ENCODE measurements at places on chromosomes 4 and X.

DNA sequence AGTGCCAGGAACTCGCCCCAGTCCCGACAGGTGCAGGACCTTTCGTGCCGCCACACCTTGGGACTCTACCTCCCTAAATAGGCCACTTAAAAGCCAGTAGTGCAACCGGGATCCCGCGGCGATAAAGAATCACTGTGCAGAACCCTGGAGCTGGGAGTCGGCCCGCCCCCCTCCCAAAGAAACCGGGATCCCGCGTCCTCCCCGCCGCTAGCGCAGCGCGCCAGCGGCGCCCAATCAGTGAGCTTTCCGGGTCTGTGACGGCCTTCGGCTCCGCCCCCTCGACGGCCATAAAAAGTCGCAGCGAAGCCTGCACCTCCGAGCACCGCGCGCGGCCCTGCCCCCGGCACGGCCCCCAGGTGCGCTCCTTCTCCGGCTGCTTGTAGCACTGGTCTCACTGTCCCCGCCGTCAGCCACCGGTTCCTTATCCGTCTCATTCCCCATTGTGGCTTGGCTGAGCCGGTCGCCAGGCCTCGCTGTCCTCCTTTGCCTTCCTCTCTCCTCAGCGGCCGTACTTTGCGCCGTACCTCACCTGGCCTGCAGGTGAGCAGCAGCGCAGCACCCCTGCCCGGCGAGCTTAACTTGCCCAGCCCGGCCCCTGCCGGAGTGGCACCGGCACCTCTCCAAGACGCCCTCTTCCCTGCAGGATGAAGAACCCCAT is at the start of gene LRAT:
TSS of gene LRAT (plus strand) at position 318 of the 658 bp plus-strand sequence. CDS start at position 645, 327 bp downstream.
- no peaks in the 10 kb centered on the region for H3K36me3 ChIP-seq
- H3K4me1 ChIP-seq, result peaks cover 16% of the 10 kb centered on the region
- H3K27me3 ChIP-seq, result peaks cover 83% of the 10 kb centered on the region
- peak; percentile 42 for DNase-seq

GRCh38 chrX:55486736-55487135 is 2.9 kb downstream of the USP51 start:
- H3K27me3 ChIP-seq, result no peaks in the 10 kb centered on the region
- H3K4me1 ChIP-seq, result peaks cover 8% of the 10 kb centered on the region
- DNase-seq, result no peak
- H3K4me3 ChIP-seq, result no peak overlapping the region
- H3K36me3 ChIP-seq, result no peaks in the 10 kb centered on the region

DNA sequence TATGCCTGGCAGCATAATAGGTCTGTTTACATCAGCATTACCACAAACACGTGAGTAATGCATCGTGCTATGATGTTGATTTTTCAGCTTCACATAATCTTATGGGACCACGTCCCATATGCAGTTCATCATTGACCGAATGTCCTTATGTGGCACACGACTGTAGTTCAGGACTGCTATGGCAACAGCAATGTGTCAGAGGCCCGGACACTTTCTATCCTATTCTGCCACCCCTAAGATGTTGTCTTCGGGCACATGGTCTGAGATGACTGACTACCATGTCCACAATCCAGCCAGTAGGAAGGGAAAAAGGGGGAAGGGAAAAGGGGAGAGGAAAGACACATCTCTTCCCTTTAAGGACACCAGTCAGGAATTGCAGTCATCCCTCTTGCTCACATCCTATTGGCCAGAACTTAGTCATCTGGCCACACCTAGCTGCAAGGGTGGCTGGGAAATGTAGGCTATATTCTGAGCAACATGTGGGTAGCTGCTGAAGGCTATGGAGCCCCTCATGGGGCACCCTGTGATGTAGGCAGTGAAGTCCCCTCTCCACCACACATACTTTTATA is 196.0 kb upstream of the RBPJ start:
- peaks cover 18% of the 10 kb centered on the region for H3K4me1 ChIP-seq
- H3K27me3 ChIP-seq, result no peaks in the 10 kb centered on the region
- H3K36me3 ChIP-seq, result peaks cover 28% of the 10 kb centered on the region
- no peak for DNase-seq
- H3K27ac ChIP-seq, result no peak overlapping the region

- no peak overlapping the region for H3K27ac ChIP-seq
- no peaks in the 10 kb centered on the region for H3K4me1 ChIP-seq
- no peaks in the 10 kb centered on the region for H3K36me3 ChIP-seq
- no peak overlapping the region for H3K4me3 ChIP-seq
- H3K27me3 ChIP-seq, result no peaks in the 10 kb centered on the region
Observed at GRCh38 chr4:137394018-137394417, 138.3 kb downstream of the PCDH18 start.

DNA sequence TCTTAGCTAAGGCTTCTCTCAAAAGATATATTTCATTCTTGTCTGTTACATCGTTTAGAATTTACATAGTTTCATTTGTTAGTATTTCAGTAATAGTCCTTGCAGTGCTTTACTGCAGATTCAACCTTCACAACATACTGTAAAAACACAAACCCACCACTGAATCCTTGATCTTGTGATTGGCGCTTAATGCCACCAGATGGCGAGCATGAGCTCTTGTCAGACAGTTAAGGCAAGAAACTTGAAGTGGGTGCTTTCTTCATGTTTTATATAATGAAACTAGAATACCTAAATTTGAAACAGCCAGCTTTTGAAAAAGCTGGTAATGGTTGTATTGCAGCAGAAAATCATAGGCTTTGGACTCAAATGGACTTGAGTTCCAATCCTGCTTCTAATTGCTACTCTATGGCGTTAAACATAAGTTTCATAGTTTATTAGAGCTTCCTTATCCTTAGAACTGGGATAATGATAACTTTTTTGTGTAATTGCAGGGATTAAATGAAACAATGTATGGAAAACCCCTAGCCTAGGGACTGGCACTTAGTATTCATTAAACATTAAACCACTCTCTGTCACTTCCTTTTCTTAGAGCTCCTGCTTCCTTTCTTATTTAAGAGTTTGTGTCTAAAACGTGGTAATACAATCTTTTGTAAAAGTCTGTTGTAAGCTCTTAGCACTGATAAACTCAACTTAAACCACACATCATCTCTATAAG is 95.1 kb downstream of the USP9X start:
- peak overlapping the region; percentile 68 for H3K27ac ChIP-seq
- peak overlapping the region; percentile 32 for H3K4me3 ChIP-seq
- peak; percentile 23 for DNase-seq
- peaks cover 26% of the 10 kb centered on the region for H3K4me1 ChIP-seq
- no peaks in the 10 kb centered on the region for H3K27me3 ChIP-seq
- peaks cover 21% of the 10 kb centered on the region for H3K36me3 ChIP-seq

DNA sequence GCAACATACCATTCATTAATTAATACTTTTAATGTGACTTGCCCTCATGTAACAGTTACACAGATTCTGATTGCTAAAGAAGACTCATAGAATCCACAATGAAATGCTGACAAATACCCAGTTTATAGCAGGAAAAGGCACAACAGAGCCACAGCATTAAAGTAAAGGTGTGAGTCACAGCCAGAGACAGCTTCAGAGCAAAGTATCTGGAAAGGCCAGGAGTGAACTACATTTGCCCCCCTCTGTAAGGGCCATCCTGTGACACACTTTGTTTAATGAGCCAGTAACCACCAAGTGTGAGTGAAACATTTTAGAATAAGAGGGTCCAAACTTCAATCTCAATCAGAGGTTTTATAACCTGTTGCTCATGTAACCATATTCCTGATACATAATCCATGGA is 133.8 kb upstream of the TACR3 start:
- H3K27ac ChIP-seq, result no peak overlapping the region
- H3K4me3 ChIP-seq, result no peak overlapping the region
- DNase-seq, result no peak
- H3K27me3 ChIP-seq, result no peaks in the 10 kb centered on the region
- H3K4me1 ChIP-seq, result no peaks in the 10 kb centered on the region

- H3K4me3 ChIP-seq, result no peak overlapping the region
- no peak for DNase-seq
- no peak overlapping the region for H3K27ac ChIP-seq
- H3K27me3 ChIP-seq, result no peaks in the 10 kb centered on the region
- no peaks in the 10 kb centered on the region for H3K36me3 ChIP-seq
- no peaks in the 10 kb centered on the region for H3K4me1 ChIP-seq
Observed at GRCh38 chr4:116389139-116389538, 696.2 kb downstream of the TRAM1L1 start.

DNA sequence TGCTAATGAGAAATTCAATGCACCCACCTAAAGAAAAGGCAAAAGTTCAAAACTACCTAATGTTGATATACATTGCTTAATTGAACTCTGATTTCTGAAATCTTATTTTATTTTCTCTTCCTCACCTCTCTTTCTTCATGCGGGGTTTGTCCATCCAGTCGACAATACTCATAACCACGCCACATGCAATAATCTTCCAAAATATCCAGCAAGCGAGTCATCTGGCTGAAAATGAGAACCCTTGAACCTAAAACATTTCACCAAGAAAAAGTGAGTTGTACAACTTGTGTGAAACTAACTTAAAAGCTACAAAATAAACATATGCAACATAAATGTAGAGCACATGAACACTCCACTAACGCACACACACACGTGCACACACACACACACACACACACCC is 26.7 kb downstream of the SMARCA1 start:
- no peak for DNase-seq
- H3K4me1 ChIP-seq, result no peaks in the 10 kb centered on the region
- H3K27me3 ChIP-seq, result no peaks in the 10 kb centered on the region
- H3K36me3 ChIP-seq, result no peaks in the 10 kb centered on the region

GRCh38 chr4:56086073-56086541 is 137.4 kb downstream of the CEP135 start:
- no peaks in the 10 kb centered on the region for H3K4me1 ChIP-seq
- H3K36me3 ChIP-seq, result no peaks in the 10 kb centered on the region
- H3K4me3 ChIP-seq, result no peak overlapping the region
- DNase-seq, result no peak

GRCh38 chr4:155667568-155668511 is 1.2 kb downstream of the GUCY1A1 start:
- H3K4me1 ChIP-seq, result peaks cover 1% of the 10 kb centered on the region
- no peak for DNase-seq
- no peaks in the 10 kb centered on the region for H3K36me3 ChIP-seq
- H3K27ac ChIP-seq, result no peak overlapping the region
- H3K27me3 ChIP-seq, result peaks cover 78% of the 10 kb centered on the region

- no peaks in the 10 kb centered on the region for H3K27me3 ChIP-seq
- DNase-seq, result no peak
- H3K4me1 ChIP-seq, result no peaks in the 10 kb centered on the region
- no peak overlapping the region for H3K27ac ChIP-seq
- H3K4me3 ChIP-seq, result no peak overlapping the region
- H3K36me3 ChIP-seq, result no peaks in the 10 kb centered on the region
Observed at GRCh38 chr4:166506051-166506450, 633.0 kb downstream of the TLL1 start.

- no peaks in the 10 kb centered on the region for H3K27me3 ChIP-seq
- H3K36me3 ChIP-seq, result peaks cover 33% of the 10 kb centered on the region
- H3K4me3 ChIP-seq, result peak overlapping the region; percentile 100
- peak overlapping the region; percentile 81 for H3K27ac ChIP-seq
- DNase-seq, result no peak
Observed at GRCh38 chr4:70992391-70992881, 1.0 kb upstream of the DCK start.

DNA sequence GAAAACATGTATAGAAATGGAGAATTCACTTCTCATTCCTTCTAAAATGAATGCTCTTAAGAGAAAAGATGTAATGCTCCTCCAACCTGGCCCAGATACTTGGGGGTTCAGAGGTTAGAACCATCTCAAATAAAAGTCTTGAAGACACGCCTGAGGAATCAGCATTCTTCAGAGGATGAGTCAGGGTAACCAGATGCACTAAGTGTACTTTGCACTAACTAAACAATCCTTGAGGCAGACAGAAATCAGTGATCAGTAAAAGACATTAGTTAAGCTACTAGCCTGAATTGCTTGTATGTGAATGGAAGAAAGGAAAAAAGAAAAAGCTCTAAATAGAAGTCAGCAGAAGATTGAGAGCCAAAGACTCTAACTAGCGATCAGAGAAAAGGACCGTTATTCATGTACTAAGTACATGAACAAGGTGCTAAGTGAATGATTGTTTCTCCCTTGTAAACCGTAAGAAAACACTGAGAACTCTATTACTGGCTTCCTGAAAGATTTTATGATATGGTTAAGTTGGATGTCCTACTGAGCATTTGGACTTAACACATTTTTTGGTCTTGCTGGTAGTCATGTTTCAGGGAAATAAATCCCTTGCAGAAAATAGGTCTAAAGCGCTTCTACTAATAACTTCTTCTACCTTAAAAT is 738.3 kb downstream of the STPG2 start:
- no peaks in the 10 kb centered on the region for H3K36me3 ChIP-seq
- H3K4me3 ChIP-seq, result no peak overlapping the region
- DNase-seq, result no peak
- no peak overlapping the region for H3K27ac ChIP-seq
- no peaks in the 10 kb centered on the region for H3K27me3 ChIP-seq
- no peaks in the 10 kb centered on the region for H3K4me1 ChIP-seq

DNA sequence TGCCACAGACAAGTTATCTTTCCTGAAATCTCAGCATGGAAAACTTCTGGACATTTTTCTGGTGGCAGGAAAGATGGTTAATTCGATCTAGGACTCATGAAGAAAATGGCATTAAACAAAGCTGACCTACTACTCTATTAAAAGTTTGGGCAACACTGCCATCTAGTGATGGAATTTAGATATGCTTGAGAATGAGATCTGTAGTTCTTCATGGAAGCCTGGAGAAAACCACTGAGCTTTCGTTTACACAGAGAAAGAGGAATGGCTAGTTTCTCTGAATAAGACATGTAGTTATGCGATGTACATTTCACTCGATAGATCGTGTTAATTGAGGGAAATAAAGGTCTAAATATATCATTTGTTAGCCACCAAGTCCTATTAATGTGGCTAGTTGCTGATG is 51.7 kb upstream of the CHRDL1 start:
- H3K4me1 ChIP-seq, result no peaks in the 10 kb centered on the region
- DNase-seq, result no peak
- H3K27ac ChIP-seq, result no peak overlapping the region
- no peaks in the 10 kb centered on the region for H3K36me3 ChIP-seq
- H3K27me3 ChIP-seq, result no peaks in the 10 kb centered on the region

- H3K4me3 ChIP-seq, result no peak overlapping the region
- no peaks in the 10 kb centered on the region for H3K4me1 ChIP-seq
- H3K27me3 ChIP-seq, result no peaks in the 10 kb centered on the region
- no peak for DNase-seq
- H3K27ac ChIP-seq, result no peak overlapping the region
Observed at GRCh38 chrX:121128925-121129877, 81.8 kb downstream of the GLUD2 start.

GRCh38 chr4:47624031-47624441 is 139.0 kb downstream of the ATP10D start:
- H3K4me3 ChIP-seq, result no peak overlapping the region
- no peak for DNase-seq
- no peaks in the 10 kb centered on the region for H3K36me3 ChIP-seq
- no peaks in the 10 kb centered on the region for H3K4me1 ChIP-seq

DNA sequence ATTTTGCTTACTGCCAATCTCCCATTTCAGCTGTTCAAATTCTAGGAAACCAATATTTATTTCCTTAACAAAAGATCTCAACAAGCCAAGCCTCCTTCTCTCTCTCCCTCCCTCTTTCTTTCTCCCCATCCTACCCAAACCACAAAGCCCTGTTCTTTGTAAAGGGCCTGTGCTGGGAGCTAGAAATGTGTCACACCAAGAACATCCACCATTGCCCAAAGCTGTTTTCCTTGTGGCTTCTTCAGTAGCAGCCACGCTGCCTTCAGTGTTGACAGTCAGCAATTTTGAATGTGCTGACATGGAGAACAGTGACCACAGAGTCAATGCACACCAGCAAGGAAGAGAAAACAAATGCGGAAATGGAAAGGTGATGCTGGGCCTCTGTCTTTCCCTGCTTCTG is 203.0 kb downstream of the MAML3 start:
- peaks cover 3% of the 10 kb centered on the region for H3K36me3 ChIP-seq
- peak; percentile 61 for DNase-seq
- peak overlapping the region; percentile 55 for H3K4me3 ChIP-seq
